Prostate gland (tissue), 2 donors: ENCODE measurements at places on chromosomes 12 and 14. TPM values are rescaled to one million over a fixed set of nuclear protein-coding genes. Genes with fewer than 3 reads are reported as not detected.
A peak's percentile ranks its signal among the peaks of the same experiment; 100 is the strongest.

DNA sequence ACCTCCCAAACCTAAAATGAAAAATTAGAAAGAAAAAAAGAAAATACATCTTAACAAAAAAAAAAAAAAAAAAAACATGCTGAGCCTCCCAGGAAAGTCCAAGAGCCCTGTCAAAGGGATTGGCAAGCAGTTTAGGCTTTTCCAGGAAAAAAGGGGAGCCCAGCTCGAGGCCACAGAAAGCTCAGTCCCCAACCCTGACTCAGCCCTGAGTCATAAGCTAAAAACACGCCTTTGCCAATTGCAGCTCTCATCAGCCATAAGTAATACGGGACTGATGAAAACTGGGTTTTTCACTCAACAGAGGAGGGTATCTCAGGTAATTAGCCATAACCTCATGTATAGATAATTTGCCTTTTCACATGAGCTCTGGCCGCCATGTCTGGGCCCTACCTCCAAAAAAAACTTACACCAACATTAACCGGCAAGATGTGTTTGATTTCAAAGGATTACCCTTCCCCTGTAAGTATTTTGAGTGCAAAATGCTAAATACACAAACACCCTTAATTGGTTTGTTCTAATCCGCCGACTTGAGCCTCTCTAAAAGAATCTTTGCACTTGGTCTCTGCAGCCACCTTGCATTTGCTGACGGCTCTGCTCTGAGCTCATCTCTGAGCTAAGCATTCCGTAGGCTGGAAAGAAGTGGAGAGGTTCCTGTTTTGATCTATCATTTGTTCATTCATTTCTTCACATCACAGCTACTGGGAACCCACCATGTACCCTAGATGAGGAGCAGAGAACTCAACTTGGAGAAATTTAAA, 319.2 kb downstream of the BCL11B start:
- H3K4me1 ChIP-seq = no peaks in the 10 kb centered on the region
- H3K4me3 ChIP-seq = no peak overlapping the region
- DNase-seq = no peak
- H3K27me3 ChIP-seq = no peaks in the 10 kb centered on the region
- no peak overlapping the region for H3K27ac ChIP-seq

DNA sequence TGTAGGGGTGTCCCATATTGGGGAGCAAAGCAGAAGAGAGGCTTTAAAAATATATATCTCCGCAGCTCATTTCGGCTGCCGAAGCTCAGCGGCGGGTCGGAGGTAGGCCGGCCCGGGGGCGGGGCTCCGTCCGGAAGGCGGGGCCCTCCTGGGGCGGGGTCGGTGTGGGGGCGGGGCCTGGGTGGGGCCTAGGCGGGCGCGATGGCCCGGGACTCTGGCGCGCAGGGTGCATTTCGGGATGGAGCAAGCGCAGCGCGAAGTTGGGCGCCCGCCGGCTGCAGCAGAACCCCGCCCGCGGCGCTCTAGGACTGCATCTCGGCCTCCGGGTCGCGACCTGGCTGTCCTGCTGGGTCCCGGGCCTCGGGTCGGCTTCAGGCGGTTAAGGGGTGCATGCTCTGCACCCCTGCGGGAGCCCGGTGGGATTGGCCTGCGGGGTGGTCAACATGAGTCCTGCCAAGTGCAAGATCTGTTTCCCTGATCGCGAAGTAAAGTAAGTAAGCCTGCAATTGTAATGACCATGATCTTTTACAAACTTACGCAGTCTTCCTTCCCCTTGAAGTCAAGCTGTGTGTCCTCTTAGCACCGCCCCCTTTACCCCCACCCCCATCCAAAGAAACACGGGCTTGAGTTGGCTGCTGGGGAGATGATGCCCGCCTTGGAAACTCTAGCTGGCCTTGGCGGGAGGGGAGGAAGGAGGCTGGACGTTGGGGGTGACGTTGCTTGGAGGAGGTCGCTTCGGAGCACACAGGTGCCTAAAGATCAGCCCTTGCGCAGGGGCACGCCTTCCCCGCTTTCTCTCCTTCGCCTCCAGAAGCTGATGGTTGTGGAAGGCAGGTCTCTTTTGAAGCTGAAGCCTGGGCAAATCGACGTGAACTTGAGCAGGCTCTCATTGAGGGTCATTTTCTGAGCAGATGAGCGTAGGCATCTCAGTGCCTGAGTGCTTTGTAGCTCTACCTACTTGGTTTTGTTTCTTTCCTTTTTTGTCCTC, 38.4 kb downstream of the ACACB start:
- H3K27ac ChIP-seq = peak overlapping the region; percentile 87
- DNase-seq = peak; percentile 76
- no peaks in the 10 kb centered on the region for H3K36me3 ChIP-seq
- H3K4me1 ChIP-seq = peaks cover 11% of the 10 kb centered on the region
- H3K4me3 ChIP-seq = peak overlapping the region; percentile 62

- no peak overlapping the region for H3K27ac ChIP-seq
- H3K4me1 ChIP-seq = no peaks in the 10 kb centered on the region
- no peaks in the 10 kb centered on the region for H3K27me3 ChIP-seq
- H3K4me3 ChIP-seq = no peak overlapping the region
Observed at GRCh38 chr14:92004062-92004461, 35.8 kb downstream of the TRIP11 start.

The SLC6A15 gene
- not detected for total RNA-seq

The CD69 gene
- 1.9 TPM for total RNA-seq

The KITLG gene
- 21.0 TPM for total RNA-seq

The FAR2 gene
- total RNA-seq = 7.2 TPM

The KCNA5 gene
- not detected for total RNA-seq

The GRIN2B gene
- total RNA-seq = not detected
